Stimulated activated CD8-positive, alpha-beta memory T cell treated with anti-CD3 and anti-CD28 coated beads, Interleukin-4, amount 100 ng/mL, for 4 hours (primary cell): ENCODE measurements at places on chromosomes 1 and 21.
A peak's percentile ranks its signal among the peaks of the same experiment; 100 is the strongest.

DNA sequence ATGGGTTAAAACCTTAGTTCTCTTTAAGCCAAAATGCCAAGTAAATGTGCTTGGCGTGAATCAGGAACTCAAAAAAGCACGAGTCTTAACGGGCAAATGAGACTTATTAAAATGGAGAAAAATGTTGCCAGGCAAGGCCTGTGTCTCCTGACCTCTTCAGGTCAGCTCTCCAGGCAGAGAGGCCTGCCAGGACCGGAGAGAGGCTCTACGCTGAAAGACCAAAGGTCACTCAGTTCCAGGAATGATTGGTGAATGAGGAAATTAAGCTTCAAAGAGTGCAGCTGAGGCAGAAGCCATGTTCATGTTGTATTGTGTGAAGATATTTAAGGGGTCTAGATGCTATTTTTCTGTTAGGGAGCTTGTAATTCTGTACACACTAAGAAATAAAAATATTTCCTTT, 66.6 kb downstream of the SPAG17 start:
- no peak for DNase-seq

- peak; percentile 58 for DNase-seq
These were observed 12.7 kb downstream of the TFF2 start for GRCh38 chr21:42337830-42338728.

DNA sequence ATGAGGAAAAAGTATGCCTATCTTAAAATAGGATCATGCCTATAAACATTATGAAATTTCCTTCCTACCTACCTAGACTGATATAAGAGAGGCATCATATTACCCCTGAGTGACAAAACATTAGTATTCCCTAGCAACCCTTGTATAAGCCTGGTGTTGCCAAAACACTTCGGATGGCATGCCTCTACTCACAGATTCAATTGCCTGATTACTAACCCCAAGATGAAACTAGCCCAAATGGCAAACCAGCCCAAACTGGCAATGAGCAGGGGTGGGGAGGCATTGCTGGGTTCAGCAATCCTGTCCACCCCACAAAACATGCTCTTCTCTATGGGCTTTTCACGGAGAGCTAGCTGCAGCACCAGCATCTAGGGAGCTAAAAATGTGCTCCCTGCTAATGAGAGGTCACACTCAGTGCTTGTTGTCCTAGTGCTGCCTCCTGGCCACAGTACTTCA, 13.9 kb downstream of the PALMD start:
- DNase-seq: no peak

GRCh38 chr1:45103534-45103933, 91.5 kb downstream of the UROD start:
- DNase-seq: no peak

DNA sequence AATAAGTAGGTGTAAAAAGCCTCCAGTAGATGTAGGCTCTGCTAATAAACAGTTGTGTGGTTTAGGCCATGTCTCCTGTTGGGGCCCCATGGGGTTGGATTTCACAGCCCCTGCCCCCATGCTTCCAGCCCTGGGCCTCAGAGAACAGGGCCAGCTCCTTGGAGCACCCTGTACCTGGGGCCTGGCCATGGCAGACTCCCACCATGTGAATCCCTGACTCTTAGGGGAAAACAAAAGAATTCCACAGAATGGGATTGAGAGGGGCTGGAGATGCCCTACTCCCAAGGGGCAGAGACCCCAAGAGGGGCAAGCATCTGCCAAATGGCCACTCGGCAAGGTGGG, 11.5 kb downstream of the LRP8 start:
- DNase-seq: no peak

DNA sequence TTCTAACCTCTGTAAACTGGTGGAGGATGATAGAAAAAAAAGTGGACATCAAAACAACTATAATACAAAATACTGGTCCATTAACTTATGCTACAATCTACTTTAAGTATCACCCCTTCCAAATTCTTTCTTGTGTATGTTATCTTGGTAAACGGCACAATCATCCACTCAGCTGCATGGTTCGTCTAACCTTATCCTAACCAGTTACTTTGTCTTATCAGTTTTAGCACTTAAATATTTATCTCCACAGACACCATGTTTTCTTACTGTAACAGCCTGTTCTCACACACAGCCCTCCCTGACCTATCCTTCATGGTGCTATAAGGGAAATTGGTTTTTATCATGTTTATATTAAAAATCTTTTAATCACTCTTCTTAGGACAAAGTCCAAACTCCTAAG, 157.2 kb downstream of the PTGER3 start:
- DNase-seq: no peak

DNA sequence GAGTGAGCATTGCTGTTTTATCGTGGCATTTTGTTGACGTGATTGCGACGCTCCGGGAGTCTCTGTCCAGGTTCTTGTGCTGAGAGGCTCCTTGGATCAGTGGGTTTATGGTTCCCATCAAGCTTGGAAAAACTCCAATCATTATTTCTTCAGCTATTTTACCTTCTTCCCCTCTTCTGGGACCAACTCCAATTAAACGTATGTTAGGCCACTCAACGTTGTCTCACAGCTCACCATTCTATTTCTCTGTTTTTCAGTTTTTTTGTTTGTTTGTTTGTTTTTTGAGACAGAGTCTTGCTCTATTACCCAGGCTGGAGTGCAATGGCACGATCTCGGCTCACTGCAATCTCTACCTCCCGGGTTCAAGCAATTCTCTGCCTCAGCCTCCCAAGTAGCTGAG, 8.0 kb downstream of the HES4 start:
- DNase-seq: no peak

DNA sequence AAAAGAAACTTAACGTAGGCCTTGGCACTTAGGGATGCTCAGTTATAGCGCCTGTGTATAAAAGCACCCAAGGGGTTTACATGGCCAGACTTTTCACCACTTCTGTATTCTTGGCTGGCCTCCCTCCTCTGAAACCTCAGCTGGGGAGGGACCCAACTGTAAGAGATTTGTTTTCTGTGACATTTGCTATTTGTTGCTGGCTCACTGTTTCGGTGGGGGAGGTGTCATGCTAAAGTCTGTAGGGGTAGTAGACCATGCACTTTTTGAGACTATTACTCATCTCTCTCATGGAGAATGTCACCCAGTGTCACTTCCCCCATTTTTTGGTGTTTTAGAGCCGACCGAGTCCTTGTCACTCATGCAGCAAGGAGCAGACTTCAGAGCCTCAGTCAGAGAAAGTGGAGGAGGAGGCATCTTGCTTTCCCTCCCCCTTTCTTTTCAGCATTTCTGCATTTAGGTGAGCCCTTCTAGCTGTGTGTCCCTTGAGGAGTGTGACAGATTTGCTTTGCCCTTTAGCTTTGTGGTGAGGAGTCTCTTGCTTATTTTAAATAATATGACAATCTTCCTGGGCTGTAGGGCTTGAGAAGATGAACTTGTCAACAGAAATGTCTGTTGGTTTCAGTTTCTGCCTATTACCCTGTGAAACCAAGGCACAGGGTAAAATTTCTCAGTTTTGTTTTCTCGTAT, 160.1 kb downstream of the FASLG start:
- no peak for DNase-seq

- no peak for DNase-seq
These were observed 414 bp downstream of the GPR153 start for GRCh38 chr1:6260433-6260934.

GRCh38 chr1:57186455-57186854, 220.6 kb upstream of the C8B start:
- DNase-seq: no peak

GRCh38 chr1:10940838-10941237, 71.6 kb upstream of the TARDBP start:
- no peak for DNase-seq

- no peak for DNase-seq
These were observed 68.2 kb downstream of the ARHGEF16 start for GRCh38 chr1:3522564-3523265.

DNA sequence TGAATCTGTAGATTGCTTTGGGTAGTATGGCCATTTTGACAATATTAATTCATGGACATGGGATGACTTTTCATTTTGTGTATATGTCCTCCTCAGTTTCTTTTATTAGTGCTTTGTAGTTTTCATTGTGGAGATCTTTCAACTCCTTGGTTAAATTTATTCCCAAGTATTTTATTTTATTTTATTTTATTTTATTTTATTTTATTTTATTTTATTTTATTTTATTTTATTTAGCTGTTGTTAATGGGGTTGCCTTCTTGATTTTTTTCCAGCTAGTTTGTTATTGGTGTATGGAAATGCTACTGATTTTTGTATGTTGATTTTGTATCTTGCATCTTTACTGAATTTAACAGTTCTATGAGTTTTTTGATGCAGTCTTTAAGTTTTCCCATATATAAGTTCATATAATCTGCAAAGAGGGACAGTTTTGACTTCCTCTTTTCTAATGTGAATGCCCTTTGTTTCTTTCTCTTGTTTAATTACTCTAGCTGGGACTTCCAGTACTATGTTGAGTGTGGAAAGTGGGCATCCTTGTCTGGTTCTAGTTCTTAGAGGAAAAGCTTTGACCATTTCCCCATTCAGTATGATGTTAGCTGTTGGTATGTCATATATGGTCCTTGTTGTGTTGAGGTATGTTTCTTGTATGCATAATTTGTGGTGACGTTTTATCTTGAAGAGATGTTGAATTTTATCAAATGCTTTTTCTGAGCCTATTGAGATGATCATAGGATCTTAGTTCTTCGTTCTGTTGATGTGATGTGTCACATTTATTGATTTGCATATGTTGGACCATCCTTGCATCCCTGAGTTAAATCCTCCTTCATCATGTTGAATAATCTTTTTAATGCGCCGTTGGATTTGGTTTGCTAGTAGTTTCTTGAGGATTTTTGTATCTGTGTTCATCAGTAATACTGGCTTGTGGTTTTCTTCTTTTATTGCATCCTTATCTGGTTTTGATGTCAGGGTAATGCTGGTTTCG, 14.3 kb downstream of the CEPT1 start:
- DNase-seq: no peak

- DNase-seq: no peak
These were observed 135.7 kb upstream of the ZC3H12A start for GRCh38 chr1:37338658-37339057.

DNA sequence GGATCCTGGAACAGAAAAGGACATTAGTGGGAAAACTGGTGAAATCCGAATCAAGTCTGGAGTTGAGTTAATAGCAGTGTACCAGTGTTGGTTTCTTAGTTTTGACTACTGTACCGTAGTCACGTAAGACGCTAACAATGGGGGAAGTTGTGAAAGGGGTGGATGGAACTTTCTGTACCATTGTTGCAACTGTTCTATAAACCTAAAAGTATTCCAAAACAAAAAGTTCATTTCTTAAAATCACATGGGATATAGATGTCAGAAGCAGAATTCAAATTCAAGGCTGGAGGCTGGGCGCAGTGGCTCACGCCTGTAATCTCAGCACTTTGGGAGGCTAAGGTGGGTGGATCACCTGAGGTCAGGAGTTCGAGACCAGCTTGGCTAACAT, 16.9 kb downstream of the ARHGEF19 start:
- DNase-seq: no peak

DNA sequence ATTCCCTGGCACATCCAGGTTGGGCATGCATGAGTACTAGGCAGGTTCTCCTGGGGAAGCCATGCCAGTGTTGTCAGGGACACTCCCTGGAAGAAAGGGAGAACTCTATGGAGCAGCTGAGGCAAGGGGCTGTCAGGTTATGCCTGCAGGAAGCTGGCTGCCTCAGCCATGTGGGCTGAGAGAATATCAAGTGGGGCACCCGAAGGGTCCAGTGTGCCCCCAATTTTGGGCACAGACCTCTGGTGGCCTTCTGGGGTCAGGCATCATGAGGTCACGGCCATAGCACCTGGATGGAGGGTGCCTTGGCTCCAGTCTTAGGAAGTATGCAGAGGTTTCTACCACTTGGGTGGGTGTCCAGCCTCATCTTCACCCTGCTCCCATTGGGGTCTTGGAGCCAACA, 2.6 kb downstream of the CSF3R start:
- no peak for DNase-seq

GRCh38 chr1:200317236-200317635, 92.6 kb downstream of the ZNF281 start:
- no peak for DNase-seq

- no peak for DNase-seq
These were observed 58.9 kb upstream of the NEK2 start for GRCh38 chr1:211734359-211734758.

DNA sequence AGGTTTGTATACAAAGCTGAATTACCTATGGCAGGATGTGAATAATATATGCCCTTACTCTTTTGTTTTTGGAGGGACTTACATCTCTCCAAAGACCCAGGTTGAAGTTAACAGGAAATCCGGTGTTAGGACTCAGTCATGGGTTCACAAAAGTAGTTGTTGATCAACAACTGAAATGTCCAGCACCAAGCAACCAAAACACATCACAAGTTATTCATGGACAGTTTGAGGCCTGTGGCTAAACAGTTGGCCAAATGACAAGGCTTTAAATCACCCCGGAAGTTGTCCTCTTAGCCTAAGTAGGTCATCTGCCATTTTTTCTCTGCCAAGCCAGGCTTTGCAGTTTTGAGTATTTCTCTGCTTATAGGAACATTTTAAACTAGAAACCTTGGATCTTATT, 89.9 kb downstream of the CD247 start:
- DNase-seq: no peak

DNA sequence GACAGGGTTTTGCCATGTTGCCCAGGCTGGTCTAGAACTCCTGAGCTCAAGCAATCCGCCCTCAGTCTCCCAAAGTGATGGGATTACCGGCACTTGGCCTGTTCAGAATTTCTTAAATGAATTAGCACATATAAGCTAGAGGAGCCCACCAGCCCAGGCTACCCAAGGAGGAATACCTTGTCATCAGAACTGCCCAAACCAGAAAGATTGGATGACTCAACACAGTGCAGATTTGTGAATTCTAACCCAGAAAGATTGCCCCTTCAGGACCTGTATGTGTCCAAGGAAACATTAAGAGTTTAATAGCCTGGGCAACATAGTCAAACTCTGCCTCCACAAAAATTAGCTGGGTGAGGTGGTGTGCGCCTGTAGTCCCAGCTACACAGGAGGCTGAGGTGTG, 14.0 kb upstream of the LIN9 start:
- DNase-seq: no peak

DNA sequence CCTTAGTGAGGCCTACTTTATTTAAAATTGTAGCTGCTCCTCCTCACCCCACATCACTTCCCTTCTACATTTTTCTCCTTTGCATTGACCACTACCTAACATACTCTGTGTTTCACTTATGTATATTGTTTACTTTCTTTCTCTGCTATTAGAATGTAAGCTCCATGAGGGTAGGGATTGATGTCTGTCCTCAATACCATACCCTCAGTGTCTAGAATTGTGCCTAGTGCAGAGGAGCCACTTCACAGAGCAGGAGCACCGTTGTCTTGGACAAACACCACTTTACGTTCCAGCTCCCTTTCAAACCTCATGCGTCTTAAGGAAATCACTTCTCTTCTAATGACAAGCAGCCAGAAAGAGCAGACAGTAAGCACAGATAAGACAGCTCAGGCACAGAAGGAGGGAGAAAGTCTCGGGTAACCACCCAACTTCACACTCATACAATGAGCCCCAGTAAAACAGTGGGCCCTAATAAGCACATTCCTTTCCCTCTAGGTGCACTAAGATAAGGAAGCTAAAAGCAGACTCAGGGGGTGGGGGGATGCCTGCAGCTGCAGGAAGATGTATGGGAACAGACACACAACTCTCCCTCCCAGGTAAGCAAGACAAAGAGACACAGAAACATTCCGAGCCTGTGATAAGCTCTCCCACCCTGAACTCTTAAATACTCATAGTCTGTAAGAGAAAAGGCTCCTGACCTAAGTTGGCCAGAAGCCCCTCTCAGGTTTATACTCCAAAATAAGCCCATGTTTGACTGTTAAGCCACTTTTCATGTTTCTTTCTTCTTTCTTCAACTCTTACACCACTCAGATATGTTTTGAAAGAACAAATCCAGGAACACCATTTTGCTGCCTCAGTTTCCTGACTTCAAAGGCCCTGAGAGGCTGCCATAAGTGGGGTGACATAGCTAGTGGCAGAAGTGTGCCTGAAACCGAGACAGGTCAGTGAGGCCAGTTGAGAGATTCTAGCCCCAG, 7.1 kb upstream of the PLEKHM2 start:
- DNase-seq: no peak
